Kidney (tissue), 22 donors: ENCODE measurements at places on chromosomes 2 and 18. TPM values are rescaled to one million over a fixed set of nuclear protein-coding genes. Genes with fewer than 3 reads are reported as not detected.
A peak's percentile ranks its signal among the peaks of the same experiment; 100 is the strongest.

- no peak for DNase-seq
These were observed 26.5 kb upstream of the MCFD2 start for GRCh38 chr2:46942143-46942526.

TPGS2 gene
- 63.0 TPM for total RNA-seq

DNA sequence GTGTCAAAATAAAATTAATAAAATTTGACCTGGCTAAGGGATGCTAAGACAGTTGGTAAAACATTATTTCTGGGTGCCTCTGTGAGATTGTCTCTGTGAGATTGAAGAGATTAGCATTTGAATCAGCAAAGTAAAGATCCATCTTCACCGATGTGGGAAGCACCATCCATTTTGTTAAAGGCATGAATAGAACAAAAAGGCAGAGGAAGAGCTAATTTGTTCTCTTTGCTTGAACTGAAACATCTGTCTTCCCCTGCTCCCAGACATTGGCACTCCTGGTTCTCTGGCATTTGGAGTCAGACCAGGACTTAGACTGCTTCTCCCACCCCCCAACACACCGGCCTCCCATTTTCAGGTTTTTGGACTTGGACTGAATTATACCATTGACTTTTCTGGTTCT is 603.8 kb upstream of the LINC00305 start:
- no peak for DNase-seq

DNA sequence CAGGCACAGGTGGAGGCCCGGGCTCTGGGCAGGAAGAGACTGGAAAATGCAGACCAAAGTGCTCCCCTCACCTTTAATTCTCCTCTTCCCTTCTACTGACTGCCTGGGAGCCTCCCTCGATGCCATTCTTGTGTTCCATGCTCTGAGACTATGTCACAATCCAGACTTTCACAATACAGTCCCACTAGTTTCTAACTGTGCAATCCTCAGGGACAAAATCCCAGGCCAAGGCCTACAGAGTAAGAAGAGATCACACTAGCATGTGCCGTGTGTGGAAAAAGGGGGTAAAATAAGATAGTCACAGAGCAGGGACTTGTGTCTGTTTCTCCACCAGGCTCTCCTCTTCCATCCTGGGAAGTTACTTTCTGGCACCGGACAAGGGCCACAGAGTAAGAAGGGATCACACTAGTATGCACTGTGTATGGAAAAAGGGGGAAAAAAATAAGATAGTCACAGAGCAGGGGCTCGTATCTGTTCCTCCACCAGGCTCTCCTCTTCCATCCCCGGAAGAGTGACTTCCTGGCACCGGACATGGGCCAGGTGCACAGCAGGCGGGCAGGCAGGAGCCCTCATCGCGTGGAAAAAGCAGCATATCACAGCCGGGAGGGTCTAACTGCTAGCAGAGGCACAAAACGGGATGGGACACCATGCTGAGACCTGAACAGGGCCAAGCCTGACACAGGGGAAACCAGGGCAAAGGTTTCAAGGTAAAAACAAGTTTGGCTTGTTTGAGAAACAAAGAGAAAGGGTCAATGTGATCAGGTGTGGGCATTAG is 9.6 kb downstream of the CYB5A start:
- no peak for DNase-seq

KCNIP3 gene
- 27.6 TPM for total RNA-seq

DNA sequence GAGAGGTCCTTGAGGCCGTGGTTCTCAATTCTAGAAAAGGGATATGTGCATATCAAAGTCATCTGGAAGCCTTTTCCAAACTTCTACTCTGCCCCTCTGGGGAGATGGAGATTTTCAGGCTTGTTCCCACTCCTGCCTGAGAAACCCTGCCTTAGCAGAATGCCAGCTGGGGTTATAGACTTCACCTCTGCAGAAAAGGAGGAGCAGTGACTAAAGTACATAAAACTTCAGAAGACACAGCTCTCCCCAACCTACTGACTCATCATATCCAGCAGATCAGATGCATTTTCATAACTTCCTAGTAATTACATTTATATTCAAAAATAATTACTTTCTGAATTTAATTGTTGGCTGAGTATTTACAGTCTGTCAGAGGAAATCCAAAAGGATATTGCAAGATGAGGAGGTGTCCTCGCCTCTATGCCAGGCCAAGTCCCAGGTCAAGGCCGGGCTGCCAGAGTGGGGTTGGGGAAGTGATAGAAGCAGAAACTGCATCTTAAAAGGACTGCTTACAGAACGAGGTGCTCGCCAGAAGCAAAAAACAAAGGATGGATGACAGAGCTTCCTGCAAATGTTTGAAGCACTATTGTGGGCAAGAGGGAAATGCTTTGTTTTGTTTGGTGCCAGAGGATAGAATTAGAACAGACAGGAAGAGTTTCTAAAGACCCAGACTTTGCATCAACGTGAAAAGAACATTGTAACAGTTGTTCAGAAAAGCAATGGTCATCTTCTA is 75.6 kb upstream of the APCDD1 start:
- no peak for DNase-seq

CDK15 gene
- total RNA-seq = 2.7 TPM

GRCh38 chr2:134489732-134490384 is 228.9 kb downstream of the TMEM163 start:
- DNase-seq = no peak

DNA sequence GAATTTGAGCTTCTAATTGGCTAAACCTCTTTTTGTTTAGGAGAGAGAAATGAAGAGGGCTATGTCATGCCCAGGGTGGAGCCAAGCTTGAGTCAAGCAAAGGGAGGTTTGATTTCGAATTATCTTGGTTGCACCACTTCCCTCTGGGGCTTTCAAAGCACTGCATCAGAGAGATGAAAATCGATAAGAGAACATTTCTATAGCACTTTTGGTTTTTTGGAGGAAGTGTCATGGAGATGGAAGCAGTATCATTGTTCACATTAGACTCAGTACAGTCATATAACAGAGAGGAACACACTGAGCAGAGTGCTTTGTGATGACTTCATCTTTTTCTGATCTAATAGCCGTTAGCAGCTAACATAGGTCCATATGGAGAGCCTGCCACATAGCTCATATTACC is 120.3 kb upstream of the UXS1 start:
- DNase-seq = no peak

GRCh38 chr18:62347089-62347506 is 22.0 kb downstream of the TNFRSF11A start:
- no peak for DNase-seq

MOGAT1 gene
- total RNA-seq = not detected

DNA sequence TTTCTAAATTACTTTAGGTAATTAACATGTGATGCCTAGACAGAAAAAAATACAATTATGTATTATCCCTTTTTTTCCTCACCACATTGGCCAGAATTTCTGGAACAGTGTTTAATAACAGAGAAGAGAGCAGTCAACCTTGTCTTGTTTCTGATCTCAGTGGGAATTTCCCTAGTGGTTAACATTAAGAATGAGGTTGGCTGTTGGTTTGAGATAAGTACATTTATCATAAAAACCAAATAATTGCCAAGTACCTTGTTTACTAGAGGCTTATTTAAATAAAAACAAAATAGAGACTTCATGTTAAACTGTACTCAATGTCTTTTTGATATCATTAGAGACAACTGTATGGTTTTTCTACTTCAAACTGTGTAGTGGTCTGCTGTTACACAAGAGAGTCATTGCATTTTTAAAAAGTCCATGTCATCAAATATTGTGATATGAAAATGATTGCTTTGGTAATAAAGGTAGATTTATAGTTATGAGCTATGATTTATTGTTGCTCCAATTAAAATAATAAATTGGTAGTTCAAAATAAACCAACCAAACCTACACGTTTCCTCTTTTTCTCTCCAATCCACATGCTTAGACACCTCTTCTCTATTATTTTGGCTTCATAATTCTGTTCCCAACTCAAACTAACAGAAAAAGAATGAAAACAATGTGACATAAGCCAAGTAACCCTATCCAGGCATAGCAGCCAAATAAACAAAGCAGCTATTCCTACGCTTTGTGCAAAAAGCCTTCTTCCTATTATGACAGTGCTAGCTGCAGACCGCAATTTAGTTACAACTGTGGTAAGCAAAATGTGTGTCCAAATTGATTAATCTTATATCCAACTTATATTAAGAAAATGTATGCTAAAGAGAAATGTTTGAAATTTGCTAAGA is 20.9 kb upstream of the TANK start:
- DNase-seq = no peak

SOWAHC gene
- 11.8 TPM for total RNA-seq

ADAM23 gene
- 1.0 TPM for total RNA-seq

PHLPP1 gene
- total RNA-seq = 13.0 TPM

- no peak for DNase-seq
These were observed 221.9 kb upstream of the SETBP1 start for GRCh38 chr18:44458777-44459176.

DNA sequence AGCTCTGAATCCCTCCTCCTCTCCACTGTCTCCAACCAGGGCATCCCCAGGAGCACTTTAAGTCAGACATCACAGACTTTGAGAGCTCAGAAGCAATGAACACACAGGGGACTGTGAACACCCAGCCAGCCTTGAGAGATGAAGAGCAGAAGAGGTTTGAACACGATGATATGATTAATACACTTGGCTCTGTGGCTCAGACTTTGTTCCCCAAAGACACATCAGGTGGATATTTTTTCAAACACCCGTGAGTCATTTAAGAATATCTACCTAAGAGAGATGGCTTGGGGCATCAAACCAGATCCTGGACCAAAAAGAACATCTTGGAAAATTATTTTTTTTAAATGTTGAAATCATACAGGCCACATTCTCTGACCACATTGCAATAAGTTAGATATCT is 134.9 kb upstream of the OTOS start:
- no peak for DNase-seq

DNA sequence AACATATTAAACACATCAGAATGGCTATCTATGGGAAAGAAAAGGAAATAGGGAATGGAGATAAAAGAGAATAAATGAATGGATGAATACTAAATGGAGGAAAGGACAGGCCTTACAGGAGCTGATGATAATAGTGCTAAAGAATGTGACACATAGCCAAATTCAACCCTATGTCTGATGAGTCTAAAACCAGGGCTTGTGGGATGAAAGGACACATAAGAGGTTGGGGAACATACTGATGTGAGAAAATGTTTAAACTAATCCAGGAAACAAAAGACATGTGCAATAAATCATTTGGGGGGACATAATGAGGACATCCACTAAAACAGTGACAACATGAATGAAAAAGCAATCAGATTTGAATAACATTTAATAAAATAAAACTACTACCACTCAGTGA is 120.0 kb downstream of the DYM start:
- DNase-seq = no peak

DNA sequence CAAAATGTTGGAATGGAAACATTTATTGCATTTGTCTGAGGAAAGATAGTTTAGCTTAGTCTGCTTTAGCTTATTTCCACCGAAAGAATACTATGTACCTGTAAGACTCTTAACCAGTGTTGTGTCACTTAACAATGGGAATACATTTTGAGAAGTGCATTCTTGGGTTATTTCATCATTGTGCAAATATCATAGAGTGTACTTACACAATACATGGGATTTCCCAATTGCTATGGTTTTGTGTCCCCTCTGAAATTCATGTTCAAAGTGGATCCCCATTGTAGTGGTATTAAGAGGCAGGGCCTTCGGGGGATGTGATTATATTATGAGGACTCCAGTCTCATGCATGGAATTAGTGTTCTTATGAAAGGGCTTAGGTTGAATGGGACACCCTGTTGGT is 249.4 kb upstream of the UBE2E3 start:
- no peak for DNase-seq

GRCh38 chr18:73545472-73545871 is 602.2 kb downstream of the FBXO15 start:
- no peak for DNase-seq

GRCh38 chr2:142314164-142314563 is 183.3 kb upstream of the LRP1B start:
- no peak for DNase-seq

GRCh38 chr2:219627103-219628100 is at the start of gene SLC4A3:
Gene SLC4A3, plus strand, starts transcription at chr2:219627630. Its CDS starts 363 bp downstream, at chr2:219627993.
- peak; percentile 57 for DNase-seq

SLC23A3 gene
- total RNA-seq = 2.8 TPM

PSMA8 gene
- not detected for total RNA-seq

GRCh38 chr2:171479154-171479814 is 43.0 kb upstream of the CYBRD1 start:
- DNase-seq = no peak

GRCh38 chr2:232626584-232626983 is 6.8 kb upstream of the EFHD1 start:
- no peak for DNase-seq

DNA sequence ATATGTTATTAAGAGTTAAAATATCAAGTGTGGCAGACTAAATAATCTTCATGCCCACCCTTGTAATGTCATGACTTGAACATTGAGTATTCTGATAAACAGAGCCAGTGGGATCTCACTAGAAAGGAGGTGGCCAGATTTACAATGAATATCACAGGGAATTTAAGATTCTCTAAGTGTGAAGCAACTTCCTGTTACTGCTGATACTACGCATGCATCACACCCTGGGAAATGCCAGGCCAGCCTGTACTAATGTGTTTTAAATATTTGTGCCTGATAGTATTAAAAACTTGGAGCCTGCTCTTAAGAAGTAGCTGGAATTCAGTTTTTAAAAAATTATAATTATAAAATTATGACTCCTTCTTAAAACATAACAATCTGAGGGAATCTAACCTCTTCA is 148.3 kb downstream of the LAMA3 start:
- DNase-seq = no peak

SH3BP4 gene
- total RNA-seq = 52.9 TPM

GRCh38 chr2:165058476-165059265 is 103.3 kb upstream of the SLC38A11 start:
- DNase-seq = no peak

DOK6 gene
- total RNA-seq = 3.8 TPM

DNA sequence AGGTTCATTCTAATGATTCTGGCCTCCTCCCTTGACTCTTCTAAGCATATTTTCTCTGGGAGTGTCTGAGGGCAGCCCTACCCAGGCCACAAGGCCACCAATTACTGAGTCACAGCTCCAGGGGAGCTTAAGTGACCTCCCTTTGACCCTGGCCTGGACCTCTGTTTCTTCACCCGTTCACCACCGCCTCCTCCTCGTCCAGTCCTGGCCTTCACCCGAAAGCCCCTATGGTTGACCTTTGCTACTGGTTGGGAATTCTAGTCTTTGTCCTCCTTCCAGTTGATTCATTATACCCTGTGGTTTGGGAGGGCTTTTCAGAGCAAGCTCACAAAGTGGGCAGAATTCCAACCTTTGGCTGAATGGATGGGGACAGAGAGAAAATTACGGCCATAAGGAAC is 72.6 kb downstream of the NRP2 start:
- peak; percentile 86 for DNase-seq

SNORC gene
- total RNA-seq = 2.7 TPM

- DNase-seq = no peak
These were observed 104.6 kb upstream of the EPHA4 start for GRCh38 chr2:221676566-221677172.

OTOS gene
- total RNA-seq = 4.6 TPM
